Neural progenitor cell (in vitro differentiated cells): ENCODE measurements at places on chromosomes 7 and 10. TPM values are rescaled to one million over a fixed set of nuclear protein-coding genes. Genes with fewer than 3 reads are reported as not detected.

The PHTF2 gene
- total RNA-seq = 33.0 and 38.6 TPM in 2 replicates

The MUC3A gene
- 0.15 and 0.80 TPM in 2 replicates for total RNA-seq

The KIF5B gene
- total RNA-seq = 90.3 and 131 TPM in 2 replicates

The OR2A12 gene
- total RNA-seq = not detected in 2 replicates

The SEC31B gene
- 8.8 and 11.6 TPM in 2 replicates for total RNA-seq

The NRCAM gene
- total RNA-seq = 37.2 and 104 TPM in 2 replicates

The TET1 gene
- 47.9 and 67.3 TPM in 2 replicates for total RNA-seq

The LIPJ gene
- 0.06 and 0.39 TPM in 2 replicates for total RNA-seq

The CRHR2 gene
- 0.19 TPM in 1 of 2 replicates, not detected in the other for total RNA-seq

The VPS50 gene
- 17.1 and 26.5 TPM in 2 replicates for total RNA-seq

The LGI1 gene
- 9.2 and 20.2 TPM in 2 replicates for total RNA-seq

The EN2 gene
- not detected in 2 replicates for total RNA-seq

GRCh38 chr7:157612664-157613561, 276.1 kb downstream of the DNAJB6 start:
- peak; percentile 31 for DNase-seq
- no peaks in the 10 kb centered on the region for H3K36me3 ChIP-seq
- no peak overlapping the region for H3K4me3 ChIP-seq
- no peak overlapping the region for H3K27ac ChIP-seq

DNA sequence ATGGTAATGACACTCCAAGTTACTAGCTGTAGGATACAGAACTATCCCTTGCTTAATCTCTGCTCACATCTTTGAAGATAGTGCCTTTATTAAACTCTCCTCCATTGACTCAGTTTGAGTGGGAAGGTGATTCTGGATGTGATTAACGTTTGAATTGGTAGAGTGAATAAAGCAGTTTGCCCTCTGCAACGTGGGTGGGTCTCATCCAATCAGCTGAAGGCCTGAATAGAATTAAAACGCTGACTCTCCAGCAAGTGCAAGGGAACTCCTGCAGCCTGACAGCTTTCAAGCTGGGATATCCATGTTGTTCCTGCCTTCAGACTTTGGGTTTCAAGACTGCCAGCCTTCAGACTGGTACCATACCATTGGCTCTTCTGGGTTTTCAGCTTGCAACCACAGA, 21.6 kb downstream of the KLF14 start:
- H3K4me3 ChIP-seq = no peak overlapping the region
- no peak for DNase-seq
- H3K36me3 ChIP-seq = no peaks in the 10 kb centered on the region
- H3K27me3 ChIP-seq = no peaks in the 10 kb centered on the region
- H3K4me1 ChIP-seq = no peaks in the 10 kb centered on the region

DNA sequence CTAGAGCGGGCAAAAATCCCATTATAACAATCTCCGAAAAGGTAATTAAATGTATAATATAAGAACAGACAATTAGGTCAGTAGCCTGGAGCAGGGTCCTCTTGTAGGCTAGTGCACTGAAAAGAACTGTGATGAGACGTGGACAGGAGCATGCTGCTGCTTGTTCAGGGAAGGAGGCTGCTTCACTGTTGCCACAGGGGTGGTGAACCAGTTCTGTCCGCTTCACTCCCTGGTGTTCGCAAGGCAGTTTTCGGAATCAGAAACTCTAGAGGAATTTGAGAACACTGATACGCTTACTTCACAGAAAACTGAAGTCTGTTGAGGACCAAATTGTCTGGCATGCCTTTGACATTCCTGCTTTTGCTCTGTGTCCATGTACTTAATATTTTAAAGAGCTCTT, 17.4 kb downstream of the ZNRF2 start:
- peak; percentile 50 for DNase-seq
- H3K4me1 ChIP-seq = peaks cover 16% of the 10 kb centered on the region
- H3K4me3 ChIP-seq = no peak overlapping the region
- no peaks in the 10 kb centered on the region for H3K27me3 ChIP-seq
- no peaks in the 10 kb centered on the region for H3K36me3 ChIP-seq

- DNase-seq = peak; percentile 72
- H3K36me3 ChIP-seq = no peaks in the 10 kb centered on the region
- H3K27me3 ChIP-seq = no peaks in the 10 kb centered on the region
- H3K4me1 ChIP-seq = no peaks in the 10 kb centered on the region
- no peak overlapping the region for H3K27ac ChIP-seq
These were observed 86.1 kb upstream of the DNAJB6 start for GRCh38 chr7:157250605-157251228.

GRCh38 chr7:27967639-27968038, 213.0 kb downstream of the JAZF1 start:
- DNase-seq = no peak
- no peaks in the 10 kb centered on the region for H3K36me3 ChIP-seq
- H3K27me3 ChIP-seq = no peaks in the 10 kb centered on the region
- no peaks in the 10 kb centered on the region for H3K4me1 ChIP-seq
- no peak overlapping the region for H3K4me3 ChIP-seq
- no peak overlapping the region for H3K27ac ChIP-seq

GRCh38 chr7:73832806-73833205, 2.0 kb downstream of the CLDN4 start:
- peaks cover 36% of the 10 kb centered on the region for H3K4me1 ChIP-seq
- no peaks in the 10 kb centered on the region for H3K36me3 ChIP-seq
- no peak for DNase-seq
- H3K4me3 ChIP-seq = no peak overlapping the region

- H3K4me1 ChIP-seq = peaks cover 5% of the 10 kb centered on the region
- no peak overlapping the region for H3K4me3 ChIP-seq
- DNase-seq = no peak
- H3K27me3 ChIP-seq = no peaks in the 10 kb centered on the region
These were observed 129.2 kb downstream of the SORBS1 start for GRCh38 chr10:95431900-95432342.

DNA sequence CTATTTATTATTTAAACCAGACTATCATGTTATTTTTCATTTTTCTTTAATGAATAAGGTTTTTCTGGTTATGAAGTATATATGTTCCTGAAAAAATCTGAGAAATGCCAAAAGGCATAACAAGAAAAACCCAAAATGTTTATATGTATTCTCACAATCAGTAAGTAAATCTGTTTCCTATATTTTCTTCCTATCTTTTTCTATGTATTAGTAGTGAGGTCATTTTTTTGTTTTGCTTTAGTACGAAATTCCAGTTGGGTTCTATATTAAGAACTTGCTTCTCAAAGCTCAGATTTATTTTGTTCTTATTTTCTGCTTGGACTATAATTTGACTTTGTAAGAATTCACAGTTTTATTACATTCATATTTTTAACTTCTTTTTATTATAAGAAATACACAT, 287.5 kb upstream of the NFE2L3 start:
- H3K27ac ChIP-seq = no peak overlapping the region
- H3K36me3 ChIP-seq = no peaks in the 10 kb centered on the region
- H3K4me3 ChIP-seq = no peak overlapping the region
- peaks cover 92% of the 10 kb centered on the region for H3K27me3 ChIP-seq
- H3K4me1 ChIP-seq = no peaks in the 10 kb centered on the region

DNA sequence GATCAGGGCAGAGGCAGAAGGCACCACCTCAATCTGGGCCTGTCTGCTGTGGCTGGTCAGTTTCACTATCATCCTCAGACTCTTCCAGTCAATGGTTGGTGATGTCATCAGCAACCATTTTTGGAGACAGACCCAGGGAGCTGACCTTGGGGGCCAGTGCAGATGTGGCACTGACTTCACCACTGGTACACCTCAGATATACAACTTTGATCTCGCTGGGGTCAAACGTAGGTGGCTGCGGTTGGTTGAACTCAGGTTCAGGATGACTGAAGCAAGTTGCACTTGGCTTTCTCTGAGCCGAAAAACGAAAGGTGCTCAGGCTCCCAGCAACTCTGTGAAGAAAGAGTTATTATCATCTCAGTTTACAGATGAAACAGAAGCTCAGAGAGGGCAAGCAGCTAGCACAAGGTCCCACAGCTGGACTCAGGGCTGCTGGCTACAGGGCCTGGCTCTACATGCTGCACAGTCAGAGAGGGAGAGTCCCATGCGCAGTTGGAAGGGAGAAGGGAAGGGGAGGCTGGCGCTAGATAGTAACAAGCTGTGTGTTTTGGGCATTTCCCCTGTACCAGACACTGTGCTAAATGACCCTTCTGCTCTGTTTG, 27.2 kb downstream of the ANKRD16 start:
- no peak for DNase-seq
- no peaks in the 10 kb centered on the region for H3K4me1 ChIP-seq
- H3K36me3 ChIP-seq = no peaks in the 10 kb centered on the region
- H3K27me3 ChIP-seq = no peaks in the 10 kb centered on the region

GRCh38 chr10:71031026-71031425, 142.7 kb upstream of the PCBD1 start:
- no peaks in the 10 kb centered on the region for H3K27me3 ChIP-seq
- no peak for DNase-seq
- peaks cover 6% of the 10 kb centered on the region for H3K4me1 ChIP-seq

DNA sequence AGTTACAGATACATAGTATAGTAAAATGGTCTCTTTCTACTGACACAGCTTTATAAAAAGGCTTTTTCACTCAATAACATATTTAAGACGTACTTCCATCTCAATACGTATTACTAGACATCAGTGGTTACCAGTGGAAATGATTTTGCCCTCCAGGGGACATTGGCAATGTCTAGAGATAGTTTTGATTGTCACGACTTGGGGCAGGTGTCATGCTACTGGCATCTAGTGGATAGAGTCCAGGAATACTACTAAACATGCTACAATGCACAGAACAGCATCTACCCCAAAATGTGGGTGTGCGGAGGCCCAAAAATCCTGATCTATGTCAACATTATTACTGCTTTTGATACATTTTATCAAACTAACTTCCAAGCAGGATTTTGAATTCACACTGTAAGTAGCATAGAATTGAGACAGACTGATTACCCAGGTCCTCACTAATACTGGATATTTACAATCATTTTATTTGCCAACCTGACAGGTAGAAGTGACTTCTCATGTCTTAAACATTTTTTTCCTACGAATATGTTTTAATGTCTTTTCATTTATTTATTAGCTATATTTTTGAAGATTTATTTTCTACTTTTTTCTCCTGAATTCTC, 53.8 kb downstream of the HGF start:
- H3K4me3 ChIP-seq = no peak overlapping the region
- no peaks in the 10 kb centered on the region for H3K4me1 ChIP-seq
